ENCODE measurements at places on chromosomes 3 and 15.

DNA sequence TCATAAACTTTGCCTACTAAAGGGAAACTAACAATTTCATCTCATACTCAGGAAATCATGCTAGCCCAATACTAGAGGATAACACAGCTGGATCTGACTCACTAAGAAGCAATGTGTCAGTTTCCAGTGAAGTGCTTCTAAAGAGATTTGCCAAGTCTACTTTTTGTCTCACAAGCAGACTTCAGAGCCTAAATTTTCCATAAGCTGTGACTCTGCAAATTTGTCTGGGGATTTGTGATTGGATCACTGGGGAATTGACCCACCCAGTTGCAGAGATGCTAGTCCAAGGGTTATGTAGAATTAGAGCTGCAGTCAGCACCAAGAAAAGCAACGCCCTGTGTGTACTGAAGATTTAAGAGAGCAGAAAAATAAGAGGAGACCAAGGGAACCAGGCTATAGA lies 647.1 kb downstream of the NTRK3 start:
- DNase-seq: no peak

DNA sequence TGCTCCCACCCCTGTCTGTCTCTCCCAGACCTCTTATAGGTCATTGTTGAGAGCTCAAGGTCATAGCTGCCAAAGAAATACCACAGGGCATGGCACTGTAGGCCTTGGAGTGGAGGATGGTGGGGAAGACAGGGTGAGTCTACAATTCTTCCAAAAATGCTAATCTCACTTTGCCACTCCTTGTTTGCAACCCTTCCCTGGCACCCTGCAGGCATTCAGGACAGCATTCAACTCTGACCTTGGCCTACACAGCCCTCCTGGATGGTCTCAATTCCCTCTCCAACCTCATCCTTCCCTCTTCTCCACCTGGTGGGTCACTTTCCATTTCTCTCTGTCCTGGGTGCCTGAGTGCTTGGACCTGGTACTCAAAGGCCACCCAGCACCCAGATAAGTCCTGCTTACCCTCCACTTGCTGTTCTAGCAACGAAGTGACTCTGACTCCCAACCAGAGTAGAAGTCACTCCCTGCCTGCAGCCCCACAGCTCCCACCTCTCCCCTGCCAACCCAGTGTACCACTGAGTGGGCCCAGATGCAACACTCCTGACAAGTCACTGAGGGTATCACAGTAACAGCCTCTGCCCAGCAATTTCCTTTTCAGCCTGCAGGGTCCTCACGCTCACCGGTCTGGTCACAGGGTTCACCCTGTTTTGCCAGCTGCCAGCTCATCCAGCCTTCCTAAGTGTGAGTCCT lies 36.6 kb downstream of the AMOTL2 start:
- DNase-seq: no peak

- no peak for DNase-seq
Observed at GRCh38 chr3:149812165-149812605, 830 bp upstream of the RNF13 start.

DNA sequence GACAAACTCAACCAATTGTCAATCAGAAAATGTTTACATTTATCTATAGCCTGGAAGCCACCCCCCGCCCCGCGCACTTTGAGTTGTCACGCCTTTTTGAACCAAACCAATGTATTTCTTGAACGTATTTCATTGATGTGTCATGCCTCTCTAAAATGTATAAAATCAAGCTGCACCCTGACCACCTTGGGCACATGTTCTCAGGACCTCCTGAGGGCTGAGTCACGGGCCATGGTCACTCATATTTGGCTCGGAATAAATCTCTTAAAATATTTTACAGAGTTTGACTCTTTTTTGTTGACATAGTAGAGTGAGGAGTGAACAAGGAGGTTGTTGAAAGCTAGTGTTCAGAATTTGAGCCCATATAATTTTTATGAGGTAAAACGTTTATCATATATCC lies 6.5 kb downstream of the MCTP2 start:
- no peak for DNase-seq

DNA sequence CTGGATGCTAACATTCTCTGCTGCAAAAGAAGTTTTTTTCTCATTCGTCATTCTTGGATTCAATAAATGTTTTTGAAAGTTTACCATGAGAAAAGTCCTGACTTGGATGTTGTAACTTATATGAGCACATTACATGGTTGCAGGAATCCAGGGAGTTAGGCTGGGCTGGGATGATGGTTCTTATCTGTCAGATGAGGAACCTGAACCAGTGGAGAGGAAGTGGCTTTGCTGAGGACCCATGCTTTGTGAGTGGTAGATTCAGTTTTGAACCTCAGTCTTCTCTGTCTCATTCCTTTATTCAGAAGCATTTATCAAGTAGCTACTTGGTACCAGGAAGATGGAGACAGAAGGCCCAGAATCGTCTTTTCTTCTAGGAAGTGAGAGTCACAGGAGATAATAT lies 3.7 kb upstream of the GASK1A start:
- DNase-seq: no peak

- DNase-seq: no peak
Observed at GRCh38 chr3:116905334-116905733, 195.8 kb downstream of the TUSC7 start.

GRCh38 chr3:23778446-23778845 lies 27.3 kb upstream of the UBE2E1 start:
- no peak for DNase-seq

DNA sequence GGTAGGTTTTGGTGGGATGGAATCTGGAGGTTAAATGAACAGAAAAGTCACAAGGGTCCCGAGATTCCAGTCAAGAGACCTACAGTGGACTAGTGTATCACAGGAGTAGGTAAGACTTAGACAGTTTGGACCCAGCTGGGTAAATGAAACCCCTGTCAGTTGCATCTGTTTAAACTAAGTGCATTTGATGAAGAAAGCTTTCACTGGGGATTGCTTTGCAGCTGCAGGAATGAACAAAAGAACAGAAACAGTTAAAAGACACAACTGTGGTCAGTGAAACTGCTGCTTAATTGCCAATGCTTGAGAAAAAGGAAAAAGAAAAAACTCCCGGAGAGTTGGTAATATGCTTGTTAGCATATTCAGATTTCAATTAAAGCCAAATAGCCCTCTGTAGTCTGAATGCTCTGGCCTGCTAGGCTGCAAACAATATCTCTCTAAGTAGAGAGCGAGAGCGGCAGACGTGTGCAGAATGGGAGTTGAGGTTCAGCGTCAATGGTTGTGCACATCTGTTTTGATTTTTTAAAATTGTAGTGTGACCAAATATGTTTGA lies 37.1 kb downstream of the OXNAD1 start:
- DNase-seq: no peak

GRCh38 chr3:149850787-149851584 lies 38.0 kb downstream of the RNF13 start:
- no peak for DNase-seq

GRCh38 chr3:32593903-32594525 lies 23.4 kb upstream of the DYNC1LI1 start:
- DNase-seq: no peak

DNA sequence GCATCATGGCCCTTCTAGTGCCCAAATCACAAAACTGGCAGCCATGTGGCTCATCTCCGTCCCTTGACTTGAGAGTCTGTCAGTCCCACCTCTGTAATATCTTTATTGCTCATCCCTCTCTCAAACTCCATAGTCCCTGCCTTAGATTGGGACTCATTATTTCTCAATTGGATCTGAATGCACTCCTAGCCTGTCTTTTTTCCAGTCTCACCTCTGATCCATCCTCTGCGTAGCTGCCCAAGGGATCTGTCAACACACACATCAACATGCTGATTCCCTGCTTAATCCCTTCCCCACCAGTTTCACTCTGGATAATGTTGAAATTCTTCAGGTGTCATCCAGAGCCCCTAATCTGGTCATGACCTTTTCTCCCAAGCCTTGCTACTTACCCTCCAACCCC lies 39.3 kb downstream of the NMNAT3 start:
- no peak for DNase-seq

- no peak for DNase-seq
Observed at GRCh38 chr3:134126153-134126552, 96.4 kb upstream of the SLCO2A1 start.

GRCh38 chr15:86776145-86776544 lies 696.5 kb downstream of the AGBL1 start:
- no peak for DNase-seq
